ENCODE measurements at places on chromosomes 3 and 15.
A peak's percentile ranks its signal among the peaks of the same experiment; 100 is the strongest.

GRCh38 chr15:78177447-78177873 lies 28.3 kb downstream of the IDH3A start:
- peak; percentile 13 for DNase-seq

GRCh38 chr3:46076606-46077005 lies 49.3 kb upstream of the XCR1 start:
- DNase-seq = no peak

DNA sequence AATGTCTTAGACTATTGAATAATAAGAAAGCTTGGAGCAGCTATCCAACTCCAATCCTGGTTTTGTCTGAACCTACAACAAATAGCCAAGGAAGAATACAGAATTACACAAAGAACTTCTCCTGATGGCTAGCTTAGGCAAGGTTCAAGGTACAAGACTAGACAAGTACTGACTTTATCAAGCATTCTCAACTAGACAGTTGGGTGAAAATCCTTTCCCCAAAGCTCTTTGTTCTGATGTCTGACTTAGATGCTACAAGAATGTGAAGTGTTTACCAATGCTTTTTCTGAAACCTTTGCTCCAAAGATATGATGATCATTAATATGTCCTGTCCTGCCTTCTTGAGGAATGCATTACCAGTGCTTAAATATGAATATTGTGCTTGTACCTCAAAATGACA lies 113.8 kb downstream of the ANXA2 start:
- DNase-seq = no peak

DNA sequence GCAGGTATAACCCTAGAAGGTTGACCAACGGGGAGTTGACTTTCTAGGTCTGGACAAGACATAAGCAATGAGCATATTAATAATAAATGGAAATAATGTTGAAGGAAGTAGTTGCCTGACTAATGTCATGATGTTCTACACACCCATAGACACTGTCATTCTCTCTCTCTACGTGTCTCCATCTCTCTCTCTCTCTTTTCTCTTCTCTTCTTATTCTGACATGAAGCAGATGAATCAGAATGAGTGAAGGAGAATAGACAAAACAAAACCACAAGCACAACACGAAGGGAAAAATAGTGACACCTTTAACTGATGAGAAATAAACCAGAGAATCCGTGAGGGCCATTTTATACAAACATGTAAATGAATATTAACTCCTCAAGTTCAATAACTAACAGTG lies 26.7 kb upstream of the CCDC80 start:
- no peak for DNase-seq

All from SW480 (cell line).